ENCODE measurements at places on chromosomes 7 and 10.

DNA sequence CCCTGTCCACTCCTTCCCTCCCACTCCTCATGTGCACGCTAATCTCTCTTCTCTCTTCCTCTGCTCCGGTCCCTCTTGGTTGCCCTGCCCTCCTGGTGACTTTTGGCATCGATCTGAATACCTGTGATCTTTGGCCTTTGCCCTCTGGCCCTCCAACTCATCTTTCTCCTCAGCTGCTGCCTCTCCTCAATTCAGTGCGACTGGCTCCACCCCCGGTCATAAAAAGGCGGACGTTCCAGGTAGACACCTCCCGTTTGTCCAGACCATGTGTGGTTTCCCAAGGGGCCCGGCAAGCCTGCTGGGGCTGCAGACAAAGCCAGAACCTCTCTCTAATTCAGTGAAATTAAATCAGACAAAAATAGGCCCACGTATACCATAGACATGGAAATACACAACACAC, 96.8 kb downstream of the COL13A1 start:
- DNase-seq: no peak

- DNase-seq: no peak
These were observed 25.4 kb downstream of the KAT6B start for GRCh38 chr10:74851831-74852230.

- no peak for DNase-seq
These were observed 428.9 kb downstream of the TNS3 start for GRCh38 chr7:47153058-47153457.

GRCh38 chr10:70575486-70575873, 27.1 kb downstream of the PRF1 start:
- no peak for DNase-seq

DNA sequence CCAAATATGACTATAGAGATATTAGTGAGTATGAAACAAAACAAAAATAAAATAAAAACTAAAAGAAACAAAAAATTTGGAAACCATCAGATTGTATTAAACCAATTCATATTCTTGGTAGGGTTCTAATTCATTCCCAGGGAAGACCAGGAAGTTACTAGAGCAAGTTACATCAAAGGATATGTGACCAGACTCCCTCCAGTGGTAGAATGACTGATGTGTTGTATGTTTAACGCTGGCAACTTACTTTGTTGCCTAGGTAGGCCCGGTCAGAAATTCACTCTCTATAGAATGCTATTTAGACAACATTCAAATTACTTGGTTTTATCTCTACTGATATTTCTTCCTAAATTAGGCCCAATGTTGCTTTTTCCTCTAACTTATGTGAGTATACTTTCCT, 5.2 kb downstream of the PHYHIPL start:
- no peak for DNase-seq

GRCh38 chr10:86820509-86820908, 64.1 kb downstream of the BMPR1A start:
- DNase-seq: no peak

GRCh38 chr7:150934045-150934766, 43.9 kb downstream of the KCNH2 start:
- DNase-seq: no peak

- no peak for DNase-seq
These were observed 217.9 kb upstream of the ZMIZ1 start for GRCh38 chr10:78850644-78851435.

DNA sequence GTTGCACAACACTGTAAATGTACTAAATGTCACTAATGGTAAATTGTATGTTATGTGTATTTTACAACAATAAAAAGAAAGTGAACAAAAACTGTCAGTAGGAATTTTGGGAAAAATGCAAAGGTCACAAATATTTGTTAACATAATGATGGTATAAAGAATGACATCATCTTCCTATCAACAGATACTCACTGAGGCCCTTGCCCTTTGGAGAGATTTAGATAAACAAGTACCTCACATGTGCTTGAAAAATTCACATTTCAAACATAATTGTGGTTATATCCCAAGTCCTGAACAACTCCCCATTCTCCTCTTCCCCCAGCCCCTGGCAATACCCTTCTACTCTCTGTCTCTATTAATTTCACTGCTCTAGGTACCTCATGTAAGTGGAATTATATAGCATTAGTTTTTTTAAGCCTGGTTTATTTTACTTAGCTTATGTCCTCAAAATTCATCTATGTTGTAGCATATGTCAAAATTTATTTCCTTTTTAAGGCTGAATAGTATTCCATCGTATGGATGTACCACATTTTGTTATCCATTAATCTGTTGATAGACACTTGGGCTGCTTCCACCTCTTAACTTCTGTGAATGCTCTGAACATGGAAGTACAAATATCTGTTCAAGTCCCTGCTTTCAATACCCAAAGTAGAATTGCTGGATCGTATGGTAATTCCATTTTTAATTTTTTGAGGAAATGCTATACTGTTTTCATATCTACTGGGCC, 90.5 kb downstream of the WIPF3 start:
- DNase-seq: no peak

- peak; percentile 52 for DNase-seq
These were observed 173.6 kb upstream of the AKR1E2 start for GRCh38 chr10:4652111-4653010.

DNA sequence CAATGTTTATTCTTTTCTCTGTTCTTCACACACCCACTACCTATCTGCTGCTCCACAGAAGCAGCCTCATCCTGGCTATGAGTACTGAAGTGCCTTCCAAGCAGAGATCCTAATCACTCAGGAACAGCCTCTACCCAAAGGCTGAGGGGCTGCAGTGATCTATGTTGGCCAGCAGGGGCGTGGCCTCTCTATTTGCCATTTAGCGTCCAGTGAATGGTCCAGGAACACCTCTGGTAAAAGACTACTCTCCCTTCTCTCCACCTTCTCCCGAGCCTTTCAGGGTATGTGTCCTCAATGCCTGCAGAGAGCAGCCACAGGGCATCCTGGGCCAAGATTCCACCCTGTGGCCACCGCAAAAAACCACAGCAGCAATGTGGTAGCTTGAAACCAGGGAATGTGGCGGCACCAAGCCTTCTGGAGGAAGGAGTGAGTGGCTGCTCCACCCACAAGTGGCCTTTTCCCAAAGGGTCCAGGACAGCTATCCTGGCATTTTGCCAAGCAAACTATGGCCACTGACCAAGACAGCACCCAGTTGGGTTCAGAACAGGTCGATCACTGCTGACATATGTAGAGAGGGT, 70.9 kb downstream of the SYPL1 start:
- peak; percentile 34 for DNase-seq

GRCh38 chr7:86209036-86209435, 434.7 kb upstream of the GRM3 start:
- no peak for DNase-seq

GRCh38 chr7:67723591-67723990, 727.0 kb downstream of the TYW1 start:
- DNase-seq: no peak

GRCh38 chr7:78179211-78179610, 380.6 kb downstream of the PHTF2 start:
- no peak for DNase-seq

DNA sequence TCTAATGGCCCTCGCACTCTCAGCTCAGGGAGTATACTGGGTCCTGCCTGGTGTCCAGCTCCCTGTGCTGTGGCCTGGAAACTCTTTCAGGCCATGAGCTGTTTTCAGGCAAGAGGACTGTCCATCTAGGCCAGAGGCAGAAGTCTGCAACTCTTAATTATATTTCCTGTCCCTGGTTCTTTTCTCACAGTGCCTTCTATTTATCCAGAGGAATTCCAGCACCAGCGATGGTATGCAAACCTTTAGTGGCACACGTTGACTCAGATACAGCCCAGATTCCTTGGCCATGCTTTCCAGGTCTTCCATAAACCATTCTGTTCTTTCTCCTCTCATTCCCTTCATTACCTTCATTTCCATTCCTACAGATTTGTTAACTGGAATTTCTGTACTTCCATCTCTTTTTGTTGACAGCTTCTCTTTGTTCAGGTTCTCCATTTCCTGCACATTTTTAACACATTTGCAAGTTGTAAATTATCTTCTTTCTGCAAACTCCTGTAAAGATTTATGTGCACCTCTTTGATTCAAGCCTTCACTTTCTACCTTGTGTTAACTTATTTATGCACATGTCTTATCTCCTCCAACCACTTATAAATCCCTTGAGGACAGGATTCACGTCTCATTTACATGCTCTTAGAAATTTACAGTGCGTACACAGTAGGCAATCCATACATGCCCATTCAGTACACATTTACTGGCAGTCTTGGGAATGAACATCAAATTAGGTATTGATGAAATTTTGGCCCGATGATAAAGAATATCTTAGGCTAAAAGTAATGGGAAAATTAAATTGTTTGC, 172.1 kb downstream of the CELF2 start:
- no peak for DNase-seq

GRCh38 chr10:103580011-103580410, 86.5 kb downstream of the NEURL1 start:
- DNase-seq: no peak

DNA sequence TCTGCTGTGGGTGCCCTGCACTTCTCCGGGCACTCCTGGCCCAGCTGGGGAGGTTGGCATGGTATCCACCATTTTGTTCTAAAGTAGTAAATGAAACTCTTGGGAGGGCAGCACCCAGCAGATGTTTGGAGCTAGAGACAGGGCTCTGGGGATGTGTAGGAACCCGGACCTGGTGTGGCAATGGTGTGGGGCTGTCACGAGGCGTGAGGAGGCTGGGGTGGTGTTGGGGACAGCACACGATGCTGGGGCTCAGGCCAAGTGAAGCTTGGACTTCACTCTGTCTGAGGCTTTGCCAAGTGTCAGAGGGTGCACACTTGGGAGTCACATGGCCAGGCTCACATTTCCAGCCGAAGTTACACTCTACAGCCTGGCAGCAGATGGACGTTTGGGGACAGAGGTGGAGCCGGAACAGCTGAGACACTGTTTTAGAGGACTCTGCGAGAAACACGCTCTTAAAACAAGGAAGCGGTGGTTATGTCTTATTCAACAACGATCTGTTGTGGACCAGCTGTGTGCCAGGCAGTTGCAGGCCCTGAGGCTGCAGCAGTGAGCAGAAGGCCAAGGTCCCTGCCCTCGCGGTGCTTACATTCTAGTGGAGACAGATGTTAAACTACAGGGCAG, 118.2 kb downstream of the CUX1 start:
- DNase-seq: no peak

GRCh38 chr10:121436630-121437341, 161.5 kb downstream of the FGFR2 start:
- DNase-seq: no peak

GRCh38 chr7:101590663-101591435, 38.2 kb downstream of the MYL10 start:
- DNase-seq: no peak

DNA sequence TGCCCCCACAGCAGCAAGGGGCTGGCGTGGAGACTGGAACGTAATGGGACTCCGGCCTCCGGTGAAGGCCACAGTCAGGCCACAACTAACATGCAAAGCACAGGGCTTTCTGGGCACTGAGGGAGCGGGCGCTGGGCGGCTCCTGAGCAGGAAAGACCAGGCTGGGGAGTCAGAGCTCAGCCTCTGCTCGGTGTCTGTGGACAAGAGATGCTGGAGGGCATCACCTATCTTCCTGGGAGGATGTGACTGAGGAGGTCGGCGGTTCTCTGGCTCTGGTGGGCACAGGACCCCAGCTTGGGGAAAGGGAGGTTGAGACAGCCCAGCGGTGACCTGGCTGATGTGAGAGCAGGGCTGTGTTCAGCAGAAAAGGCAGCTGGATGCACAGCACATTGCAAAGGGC, 11.7 kb downstream of the CNPY1 start:
- no peak for DNase-seq

DNA sequence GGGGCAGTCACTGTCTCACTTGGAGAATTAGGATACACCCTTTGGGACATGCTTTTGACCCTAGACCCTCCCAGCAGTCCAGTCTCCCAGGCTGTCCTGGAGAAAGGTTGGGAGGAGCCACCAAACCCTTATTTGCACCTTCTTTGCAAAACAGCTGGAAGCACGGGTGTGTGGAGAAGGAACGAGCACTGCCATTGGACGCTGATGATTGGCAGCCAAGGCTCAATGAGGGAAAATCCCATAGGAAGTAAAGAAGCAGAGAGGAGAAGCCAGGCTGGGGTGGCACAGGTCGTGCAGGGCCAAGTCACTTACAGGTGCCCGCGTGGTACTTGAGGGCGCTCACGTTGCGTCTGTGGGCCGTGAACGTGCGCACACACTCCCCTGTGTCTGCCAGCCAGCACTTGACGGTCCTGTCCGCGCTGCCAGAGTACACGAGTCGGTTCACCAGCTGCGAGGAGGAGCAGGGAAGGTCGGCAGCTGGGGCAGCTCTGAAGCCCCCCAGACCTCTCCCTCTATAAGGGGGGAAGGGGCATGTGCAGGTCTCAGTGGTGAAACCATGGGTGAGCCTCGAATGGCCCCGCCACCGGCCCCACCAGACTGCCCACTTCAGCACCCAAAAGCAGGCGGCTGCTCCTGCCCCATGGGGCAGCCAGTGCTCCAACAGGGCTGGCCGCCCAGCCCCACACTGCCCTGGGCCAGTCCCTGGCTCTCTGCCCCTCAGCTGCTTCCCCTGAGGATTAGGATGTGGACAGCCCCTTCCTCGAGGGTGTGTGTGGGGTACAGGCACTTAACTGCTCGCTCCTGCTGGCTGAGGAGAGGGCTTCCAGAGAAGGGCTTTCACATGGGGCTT, 24.8 kb downstream of the WDR86 start:
- DNase-seq: no peak

DNA sequence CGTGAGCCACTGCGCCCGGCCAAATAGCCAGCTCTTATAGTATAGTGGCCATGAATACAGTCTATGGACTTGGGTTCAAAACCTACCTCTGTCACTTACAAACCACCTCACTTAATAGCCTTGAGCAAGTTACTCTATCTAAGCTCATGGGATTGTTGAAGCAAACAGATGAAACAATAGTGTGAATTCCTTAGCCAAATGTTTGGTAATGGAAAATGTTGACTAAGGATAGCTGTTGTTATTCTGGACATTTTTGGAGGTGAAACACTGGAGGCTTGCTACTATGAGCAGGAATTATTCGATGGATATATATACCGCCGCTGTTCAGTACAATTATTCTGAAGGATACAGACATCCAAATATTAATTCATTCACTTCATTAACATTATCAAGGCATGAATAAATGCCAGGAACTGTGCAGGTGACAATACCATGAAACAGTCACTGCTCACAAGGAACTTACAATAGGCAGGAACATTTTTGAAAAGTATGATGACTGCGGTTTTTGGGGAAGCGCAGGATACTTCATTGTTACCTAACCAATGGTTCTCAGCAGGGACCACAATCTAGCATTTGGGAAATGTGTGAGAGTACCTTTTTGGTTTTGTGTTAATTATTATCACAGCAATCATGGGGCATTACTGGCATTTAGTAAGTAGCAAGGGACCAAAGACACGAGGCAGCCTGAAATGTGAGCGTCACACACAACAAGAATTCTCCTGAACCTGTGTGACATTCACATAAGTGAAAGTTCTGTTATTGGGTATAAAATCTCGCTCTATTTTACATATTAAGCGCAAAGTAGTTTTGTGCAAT, 55.7 kb downstream of the CUBN start:
- DNase-seq: no peak

DNA sequence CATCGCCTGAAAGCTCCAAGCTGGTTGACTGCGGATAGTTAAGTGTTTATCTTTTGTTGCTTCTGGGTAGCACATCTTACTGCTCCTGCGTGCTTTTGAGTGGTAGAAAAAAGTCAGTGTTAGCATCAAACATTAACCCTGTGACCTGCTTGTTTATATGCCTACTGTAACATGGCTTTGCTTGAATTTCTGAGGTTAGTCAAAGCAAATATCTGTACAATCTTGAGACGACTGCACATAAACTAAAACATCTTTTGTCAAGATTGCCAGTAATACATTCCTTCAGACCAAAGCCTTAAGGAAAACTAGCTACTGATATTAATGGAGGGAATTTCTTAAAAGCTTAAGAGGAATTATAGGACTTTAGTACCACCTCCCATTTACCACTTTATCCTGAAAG, 163.7 kb downstream of the BAMBI start:
- DNase-seq: no peak
